ENCODE measurements at places on chromosomes 2 and 18.

GRCh38 chr2:97926946-97927345, 68.8 kb downstream of the TMEM131 start:
- no peak for DNase-seq

- no peak for DNase-seq
Observed at GRCh38 chr18:76354348-76354747, 140.7 kb downstream of the ZNF516 start.

- DNase-seq = no peak
Observed at GRCh38 chr2:175955136-175955535, 46.9 kb downstream of the LNPK start.

DNA sequence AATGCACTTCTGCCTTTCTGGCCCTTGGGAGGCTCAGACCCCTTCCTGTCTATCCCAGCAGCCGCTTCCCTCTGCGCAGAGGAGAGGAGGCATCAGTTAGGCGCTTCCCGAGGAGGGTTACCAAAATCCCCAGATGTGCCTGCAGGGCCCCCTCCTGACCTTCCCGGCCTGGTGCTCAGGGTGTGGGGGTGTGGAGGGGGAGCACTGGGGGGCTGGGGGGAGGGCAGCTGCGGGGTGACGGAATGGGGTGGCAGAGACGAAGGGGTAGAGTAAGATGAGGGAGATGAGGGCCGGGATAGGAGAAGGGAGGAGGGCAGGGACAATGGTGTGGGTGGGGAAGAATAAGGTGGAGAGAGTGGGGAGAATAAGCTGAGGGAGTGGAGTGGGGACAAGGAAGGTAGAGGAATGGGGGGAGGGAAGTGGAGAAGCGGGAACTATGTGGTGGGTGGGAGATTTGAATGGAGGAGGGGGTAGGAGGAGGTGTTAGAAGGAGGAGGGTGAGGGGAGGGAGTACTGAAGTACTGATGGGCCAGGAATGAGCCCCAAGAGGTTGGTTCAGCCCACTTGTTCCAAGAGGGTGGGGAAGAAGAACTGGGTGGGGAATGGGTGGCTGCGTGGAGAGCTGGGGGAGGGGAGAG, 6.5 kb upstream of the ZAP70 start:
- DNase-seq = no peak

DNA sequence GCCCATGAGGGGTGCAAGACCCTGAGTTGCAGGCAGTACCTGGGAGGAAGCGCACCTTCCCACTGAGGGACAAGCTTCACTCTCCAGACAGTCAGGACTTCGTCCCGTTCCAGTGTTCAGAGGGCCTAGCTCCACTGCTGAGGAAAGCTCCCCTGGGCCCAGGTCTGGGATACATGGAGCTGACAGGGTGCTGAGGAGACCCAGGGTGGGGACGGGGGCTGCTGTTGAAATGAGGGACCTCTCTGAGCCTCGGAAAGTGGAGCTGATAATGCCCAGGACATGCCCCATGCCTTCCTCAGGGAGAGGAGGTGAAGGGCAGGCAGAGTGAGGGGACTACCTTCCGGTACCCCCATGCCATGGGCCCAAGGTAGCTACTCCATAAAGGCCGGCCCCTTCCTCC, 169.2 kb upstream of the MYCN start:
- no peak for DNase-seq

Data from NCI-H1930 (cell line).